Stomach (tissue), 19 donors: ENCODE measurements at places on chromosomes 4 and X. TPM values are rescaled to one million over a fixed set of nuclear protein-coding genes. Genes with fewer than 3 reads are reported as not detected.

The NR3C2 gene
- 2.0 TPM for polyA plus RNA-seq

The ELF2 gene
- 10.6 TPM for polyA plus RNA-seq

The FDCSP gene
- not detected for polyA plus RNA-seq

The TMEM164 gene
- 9.8 TPM for polyA plus RNA-seq

The TRAPPC2 gene
- polyA plus RNA-seq, result 5.7 TPM

The G6PD gene
- 22.7 TPM for polyA plus RNA-seq

The FABP2 gene
- not detected for polyA plus RNA-seq

The SPANXN4 gene
- polyA plus RNA-seq, result not detected

The EOLA2 gene
- polyA plus RNA-seq, result 28.1 TPM

The LRAT gene
- polyA plus RNA-seq, result 0.15 TPM

The FAT1 gene
- 8.7 TPM for polyA plus RNA-seq

The SHOX gene
- polyA plus RNA-seq, result not detected

The UBA1 gene
- 59.3 TPM for polyA plus RNA-seq

The FGF2 gene
- polyA plus RNA-seq, result 2.6 TPM
